ENCODE measurements at places on chromosomes 12 and 14. TPM values are rescaled to one million over a fixed set of nuclear protein-coding genes. Genes with fewer than 3 reads are reported as not detected.

PTGDR gene
- total RNA-seq: not detected

AJUBA gene
- 0.37 TPM for total RNA-seq

- no peak for DNase-seq
Measured at GRCh38 chr12:414859-415258, 13.4 kb downstream of the CCDC77 start.

DNA sequence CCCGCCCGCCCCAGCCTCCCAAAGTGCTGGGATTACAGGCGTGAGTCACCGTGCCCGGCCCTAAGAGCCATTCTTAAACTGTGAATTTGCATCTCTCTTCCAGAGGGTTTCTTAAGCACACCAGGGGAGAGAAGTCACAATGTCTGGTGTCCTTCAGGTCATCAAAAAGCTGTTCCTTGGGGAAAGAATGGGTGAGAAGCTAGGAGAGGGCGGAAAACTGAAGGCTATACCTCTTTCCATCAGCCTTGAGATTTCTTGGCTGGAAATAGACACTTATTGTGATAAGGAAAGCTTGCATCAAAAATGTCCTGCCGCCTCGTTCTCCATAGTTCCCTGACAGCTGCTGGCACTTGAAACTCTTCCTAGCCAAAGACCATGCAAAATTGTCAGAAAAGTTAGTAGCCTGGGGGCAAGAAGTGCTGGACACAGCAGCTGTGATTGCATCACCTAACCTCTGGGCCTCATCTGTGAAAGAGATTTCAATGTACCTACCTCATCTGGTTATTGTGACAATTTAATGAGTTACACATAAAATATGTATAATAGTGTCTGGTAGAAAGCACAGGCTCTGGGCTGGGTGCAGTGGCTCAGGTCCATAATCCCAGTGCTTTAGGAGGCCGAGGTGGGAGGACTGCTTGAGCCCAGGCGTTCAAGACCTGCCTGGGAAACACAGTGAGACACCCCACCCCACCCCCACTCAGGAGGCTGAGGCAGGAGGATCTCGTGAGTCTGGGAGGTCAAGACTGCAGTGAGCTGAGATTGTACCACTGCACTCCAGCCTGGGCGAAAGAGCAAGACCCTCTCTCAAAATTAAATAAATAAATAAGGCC lies 9.7 kb upstream of the UBC start:
- no peak for DNase-seq

- no peak for DNase-seq
Measured at GRCh38 chr12:115697340-115697739, 580.2 kb downstream of the MED13L start.

GRCh38 chr14:89566644-89567415 lies 149.8 kb upstream of the FOXN3 start:
- no peak for DNase-seq

DNA sequence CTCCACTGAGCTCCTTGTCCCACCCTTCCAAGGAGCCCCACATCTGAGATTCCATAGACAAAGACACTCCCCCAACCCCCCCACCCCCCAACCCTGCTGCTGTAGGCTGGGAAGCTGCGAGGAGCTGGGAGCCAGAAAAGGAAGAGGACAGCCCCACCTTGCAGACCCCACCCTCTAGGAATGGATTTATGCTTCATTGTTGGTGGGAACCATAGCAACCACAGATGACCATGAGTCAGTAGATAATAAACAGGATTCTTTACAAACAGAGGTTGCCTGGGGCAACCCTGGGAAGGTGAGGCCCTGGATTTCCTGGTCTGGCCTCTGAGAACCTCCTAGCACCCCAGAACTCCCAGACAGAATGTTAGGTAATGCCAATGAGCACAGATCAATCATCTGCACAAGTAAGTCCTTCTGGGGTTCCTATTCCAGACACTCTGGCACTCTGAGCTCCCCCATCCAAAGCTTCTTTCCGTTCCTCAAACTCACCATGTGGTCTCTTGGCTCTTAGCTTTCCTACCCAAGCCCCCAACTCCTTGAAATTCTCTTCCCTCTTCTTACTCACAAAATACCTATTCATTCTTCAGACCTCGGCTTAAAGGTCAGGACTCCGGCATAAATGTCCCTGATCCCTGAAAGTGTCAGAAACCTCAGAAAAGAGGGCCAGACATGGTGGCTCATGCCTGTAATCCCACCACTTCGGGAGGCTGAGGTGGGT lies 15.2 kb upstream of the PLEKHG6 start:
- DNase-seq: no peak

DNA sequence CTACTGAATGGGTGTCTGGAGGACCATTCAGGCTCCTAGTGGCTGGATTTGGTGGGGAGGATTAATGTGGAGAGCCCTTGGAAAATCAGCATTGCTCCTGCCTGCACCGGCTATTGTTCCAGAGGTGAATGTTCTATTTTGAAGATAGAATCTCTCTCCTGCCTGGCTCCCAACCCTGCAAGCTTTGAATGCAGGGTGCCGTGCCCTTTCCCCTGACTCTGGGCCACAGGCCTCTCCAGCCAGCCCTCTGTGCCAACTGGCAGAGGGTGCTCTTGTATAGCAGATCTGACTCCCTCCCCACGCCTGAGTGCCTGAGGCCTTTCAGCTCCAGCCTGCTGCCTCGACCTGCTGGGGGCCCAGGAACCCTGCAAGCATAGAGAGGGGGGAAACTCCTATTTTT lies 106.8 kb downstream of the TMEM260 start:
- DNase-seq: no peak

GRCh38 chr14:33510063-33510481 lies 440.8 kb downstream of the EGLN3 start:
- no peak for DNase-seq

DNA sequence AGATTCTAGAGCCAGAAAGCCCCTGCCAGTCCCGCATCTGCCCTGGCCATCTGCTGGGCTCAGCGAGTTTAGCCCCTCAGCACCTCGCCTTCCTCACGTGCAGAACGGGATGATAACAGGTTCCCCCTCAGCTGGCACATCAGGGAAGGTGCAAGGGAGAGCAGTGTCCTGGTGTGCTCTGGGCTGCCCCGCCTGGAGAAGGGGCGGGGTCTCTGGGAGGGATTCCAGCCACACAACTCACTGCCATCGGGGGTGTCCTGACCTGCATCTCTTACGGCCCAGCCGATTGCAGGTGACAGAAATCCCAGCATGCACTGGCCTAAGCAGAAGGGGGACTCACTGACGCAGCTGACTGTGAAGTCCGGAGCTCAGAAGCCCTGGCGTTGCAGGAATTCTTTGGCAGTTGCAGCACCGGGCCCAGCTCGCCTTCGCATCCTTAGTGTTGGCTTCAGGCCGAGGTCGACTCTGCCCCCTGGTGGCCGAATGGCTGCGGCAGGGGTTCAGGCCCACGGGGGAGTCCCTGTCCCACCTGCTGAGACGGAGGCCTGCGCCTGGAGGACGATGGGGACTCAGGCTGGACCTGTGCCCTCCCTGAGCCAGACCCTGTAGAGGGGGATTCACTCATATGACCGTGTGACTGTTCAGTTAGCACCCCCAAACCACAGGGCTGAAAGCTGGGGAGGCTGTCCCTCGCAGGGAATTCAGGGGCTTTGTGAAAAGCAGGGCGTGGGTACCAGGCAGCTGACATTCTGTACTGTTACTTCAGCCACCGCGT lies 178.6 kb downstream of the ADGRD1 start:
- DNase-seq: peak; percentile 73

KCNA1 gene
- not detected for total RNA-seq

GRCh38 chr12:104263026-104263425 lies 40.5 kb upstream of the EID3 start:
- DNase-seq: no peak

SLC6A13 gene
- not detected for total RNA-seq

DNA sequence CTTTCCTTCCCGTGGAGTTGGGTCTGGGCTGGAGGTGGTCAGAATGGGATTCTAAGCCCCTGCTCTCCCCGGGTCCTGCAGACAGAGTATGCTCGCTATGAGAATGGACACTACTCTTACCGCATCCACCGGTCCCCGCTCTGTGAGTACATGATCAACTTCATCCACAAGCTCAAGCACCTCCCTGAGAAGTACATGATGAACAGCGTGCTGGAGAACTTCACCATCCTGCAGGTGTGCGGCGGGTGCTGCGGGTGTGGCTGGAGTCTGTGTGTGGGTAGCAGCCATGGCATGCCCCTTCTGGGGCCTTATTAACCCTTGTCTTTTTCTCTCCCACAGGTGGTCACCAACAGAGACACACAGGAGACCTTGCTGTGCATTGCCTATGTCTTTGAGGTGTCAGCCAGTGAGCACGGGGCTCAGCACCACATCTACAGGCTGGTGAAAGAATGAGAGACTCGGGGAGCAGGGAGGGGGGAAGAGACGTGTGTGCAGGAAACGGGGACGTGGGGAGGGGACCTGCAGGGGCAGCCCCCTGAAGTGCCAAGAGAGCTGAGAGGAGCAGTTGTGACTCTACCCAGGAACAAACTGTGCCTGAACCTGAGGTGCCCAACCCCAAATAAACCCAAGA lies 37.0 kb upstream of the TSPAN9 start:
- DNase-seq: no peak

ATL1 gene
- total RNA-seq: 1.1 TPM

- DNase-seq: no peak
Measured at GRCh38 chr12:131136539-131136872, 182.8 kb downstream of the ADGRD1 start.

DNA sequence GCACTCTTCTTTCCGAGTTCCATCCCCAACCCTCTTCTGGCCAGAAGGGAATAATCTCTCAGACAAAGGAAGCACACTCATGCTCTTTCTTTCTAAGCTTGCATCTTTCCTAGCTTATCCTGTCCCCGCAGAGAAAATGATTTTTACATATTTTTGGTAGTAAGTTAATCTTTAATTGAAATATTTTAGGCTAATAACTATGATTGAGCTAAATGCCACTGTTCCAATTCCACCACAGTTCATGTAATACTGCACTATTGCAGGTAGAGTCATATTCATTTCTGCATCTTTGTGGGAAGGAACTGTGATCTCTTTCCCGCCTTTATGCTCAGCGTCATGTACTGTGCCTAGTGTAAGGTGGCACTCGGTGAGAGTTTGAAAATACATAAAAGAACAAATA lies 158.9 kb upstream of the FOXG1 start:
- no peak for DNase-seq

- DNase-seq: peak; percentile 78
Measured at GRCh38 chr14:23327947-23328744, 6.9 kb downstream of the PABPN1 start.

DNA sequence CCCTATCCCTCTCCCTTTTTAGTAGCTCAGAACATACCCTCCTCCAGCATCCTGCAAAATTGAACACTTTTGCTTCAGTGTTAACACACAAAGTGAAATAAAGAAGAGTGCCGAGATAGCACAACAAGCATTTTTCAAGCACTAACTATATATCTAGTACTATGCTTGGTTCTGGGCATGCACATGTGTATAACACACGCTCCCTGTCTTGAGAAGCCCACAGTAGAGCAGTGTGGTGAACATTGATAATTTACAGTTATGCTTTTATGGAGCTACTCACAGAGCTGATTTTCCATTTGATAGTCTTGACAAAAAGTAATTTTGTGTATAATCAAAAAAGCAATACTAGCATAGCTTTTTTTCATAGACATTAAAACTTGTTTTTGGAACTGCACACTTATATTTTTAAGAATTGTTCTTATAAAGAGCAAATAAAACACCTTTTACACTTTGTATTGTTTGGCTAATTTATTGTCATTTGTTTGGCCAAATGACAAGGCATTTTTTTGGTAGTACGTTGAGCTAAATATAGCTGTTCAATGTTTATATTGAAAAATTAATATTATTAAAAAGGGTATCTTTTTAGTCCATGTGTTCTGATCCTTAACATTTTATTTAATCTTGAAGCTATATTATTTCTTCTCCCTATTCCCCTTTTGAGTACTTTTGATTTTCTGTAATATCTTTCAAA lies 39.7 kb downstream of the LEMD3 start:
- DNase-seq: no peak

DNA sequence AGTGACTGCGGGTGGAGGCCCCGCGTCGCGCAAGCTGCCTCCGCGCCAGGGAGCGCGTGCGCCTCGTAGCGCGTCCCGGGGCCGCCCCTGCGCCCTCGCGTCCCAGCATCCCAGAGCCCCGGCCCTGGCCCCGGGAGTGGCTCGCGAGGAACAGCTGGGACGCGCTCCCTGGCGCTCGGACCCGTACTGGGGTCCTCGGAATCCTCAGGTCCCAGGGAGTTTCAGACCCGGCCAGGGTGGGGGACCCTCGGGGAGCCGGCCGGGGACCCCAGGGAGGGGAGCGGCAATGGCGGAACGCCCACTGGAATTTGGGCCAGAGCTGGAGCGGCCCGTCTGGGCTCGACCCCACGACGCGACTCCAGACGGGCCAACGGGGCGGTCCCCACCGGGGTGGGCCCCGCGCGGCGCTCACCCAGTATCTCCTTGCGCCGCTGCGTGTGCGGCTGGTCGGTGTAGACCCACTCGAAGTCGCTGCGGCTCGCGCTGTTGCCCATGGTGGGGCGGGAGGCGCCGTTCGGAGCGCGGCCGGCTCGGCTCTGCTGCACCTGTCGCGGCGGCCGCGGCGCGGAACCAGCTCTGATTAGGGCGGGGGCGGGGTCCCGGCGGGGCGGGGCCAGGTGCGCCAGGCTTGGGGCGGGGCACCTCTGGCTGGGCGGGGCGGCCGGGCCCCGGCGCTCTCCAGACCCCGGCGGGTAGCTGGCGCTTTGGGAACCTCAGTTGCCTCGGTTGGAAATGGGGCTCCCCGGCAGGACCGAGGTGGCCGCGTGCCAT lies at the start of gene DEGS2:
Gene DEGS2, minus strand, starts transcription at position 552 of the 771 bp plus-strand sequence. Its CDS starts 58 bp downstream, at position 494.
- DNase-seq: peak; percentile 84

DNA sequence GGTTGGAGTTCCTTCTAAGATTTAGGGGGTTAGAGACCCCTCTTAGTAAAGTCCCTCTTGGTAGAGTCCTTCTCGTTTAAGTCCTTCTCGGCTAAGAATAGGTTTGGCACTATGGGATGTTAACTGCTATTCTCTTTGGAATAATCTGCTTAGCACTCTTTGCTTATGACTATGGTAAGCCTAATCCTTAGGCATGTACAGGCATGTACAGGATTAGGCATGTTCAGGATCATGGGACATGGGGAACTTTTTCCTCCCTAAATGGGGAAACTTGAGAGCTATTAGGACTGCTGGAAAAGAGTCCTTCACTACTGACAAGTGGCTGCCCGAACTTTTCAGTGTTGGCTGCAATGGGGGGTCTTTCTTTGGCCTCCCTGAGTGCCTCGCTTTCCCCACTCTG lies 193.3 kb downstream of the TMEM117 start:
- no peak for DNase-seq

GRCh38 chr12:84969226-84969625 lies 56.6 kb upstream of the SLC6A15 start:
- DNase-seq: no peak

- DNase-seq: no peak
Measured at GRCh38 chr14:105484069-105484996, 2.4 kb upstream of the CRIP1 start.

DNA sequence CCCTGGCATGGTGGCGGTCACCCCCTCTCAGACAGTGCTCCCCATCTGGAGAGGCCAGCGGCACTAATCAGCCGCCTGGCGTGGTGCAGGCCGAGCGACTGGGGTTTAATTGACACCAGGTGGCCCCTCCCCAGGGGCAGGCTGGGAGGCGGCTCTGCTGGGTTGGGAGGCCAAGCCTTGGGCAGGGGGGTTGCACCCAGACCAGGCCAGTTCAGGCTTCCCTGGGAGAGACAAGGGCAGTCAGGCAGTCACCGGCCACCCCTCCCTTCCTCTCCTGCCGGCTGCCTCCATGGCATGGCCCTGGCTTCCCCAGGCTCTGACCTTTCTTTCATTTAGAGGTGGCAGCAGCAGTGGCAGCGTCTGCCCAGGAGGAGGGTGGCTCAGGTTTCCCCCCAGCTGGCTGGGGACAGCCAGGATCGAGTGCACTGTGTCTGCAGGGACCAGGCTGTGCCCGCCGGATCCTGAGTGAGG lies 78.1 kb upstream of the NOS1 start:
- DNase-seq: no peak

NAV3 gene
- total RNA-seq: 0.85 TPM

- no peak for DNase-seq
Measured at GRCh38 chr12:124952295-124952694, 36.6 kb downstream of the DHX37 start.
